ENCODE measurements at places on chromosomes 7 and 10.

- no peak for DNase-seq
Measured at GRCh38 chr10:47412869-47413268, 28.8 kb upstream of the ZNF488 start.

- no peak for DNase-seq
Measured at GRCh38 chr10:29470355-29470705, 164.4 kb downstream of the SVIL start.

- DNase-seq: no peak
Measured at GRCh38 chr7:36819639-36820038, 95.3 kb upstream of the AOAH start.

- DNase-seq: no peak
Measured at GRCh38 chr7:75054744-75055143, 18.9 kb downstream of the RCC1L start.

Data from Panc1 (cell line).